ENCODE measurements at places on chromosomes 7 and 10.

DNA sequence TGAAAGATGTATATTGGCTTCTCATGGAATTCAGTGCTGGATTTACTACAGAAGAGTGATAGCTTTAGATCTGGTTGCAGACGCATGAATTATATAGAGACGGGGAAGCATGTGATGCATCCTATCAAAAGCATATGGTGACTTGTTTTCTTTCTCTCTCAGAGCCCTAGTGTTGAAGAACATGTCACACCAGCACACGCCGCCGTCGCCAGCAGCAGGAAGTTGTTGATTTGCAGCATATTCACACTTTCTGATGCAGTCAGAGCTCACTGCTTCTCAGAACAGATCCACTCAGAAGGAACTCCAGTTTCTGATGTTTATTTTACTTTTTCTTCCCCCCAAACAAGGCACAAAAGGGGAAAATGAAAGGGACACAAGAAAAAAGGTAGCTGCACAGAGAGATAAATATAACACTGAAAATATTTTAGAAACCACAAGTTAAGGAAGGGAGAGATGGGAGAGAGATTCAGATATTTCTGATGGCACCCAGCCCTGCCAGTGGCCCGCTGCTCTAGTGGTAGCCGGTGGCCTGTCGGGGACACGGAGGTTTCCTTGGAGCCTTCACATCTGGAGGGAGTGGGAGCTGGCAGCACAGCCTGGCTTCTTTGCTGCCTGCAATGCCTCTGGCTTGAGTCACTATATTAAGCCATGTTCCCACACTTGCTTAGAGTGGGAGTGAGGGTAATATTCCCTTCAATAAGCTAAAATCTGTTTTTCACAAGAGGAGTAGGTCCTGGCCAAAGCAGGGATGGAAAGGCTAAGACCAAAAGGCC is 123.2 kb downstream of the NRP1 start:
- DNase-seq = peak; percentile 61

DNA sequence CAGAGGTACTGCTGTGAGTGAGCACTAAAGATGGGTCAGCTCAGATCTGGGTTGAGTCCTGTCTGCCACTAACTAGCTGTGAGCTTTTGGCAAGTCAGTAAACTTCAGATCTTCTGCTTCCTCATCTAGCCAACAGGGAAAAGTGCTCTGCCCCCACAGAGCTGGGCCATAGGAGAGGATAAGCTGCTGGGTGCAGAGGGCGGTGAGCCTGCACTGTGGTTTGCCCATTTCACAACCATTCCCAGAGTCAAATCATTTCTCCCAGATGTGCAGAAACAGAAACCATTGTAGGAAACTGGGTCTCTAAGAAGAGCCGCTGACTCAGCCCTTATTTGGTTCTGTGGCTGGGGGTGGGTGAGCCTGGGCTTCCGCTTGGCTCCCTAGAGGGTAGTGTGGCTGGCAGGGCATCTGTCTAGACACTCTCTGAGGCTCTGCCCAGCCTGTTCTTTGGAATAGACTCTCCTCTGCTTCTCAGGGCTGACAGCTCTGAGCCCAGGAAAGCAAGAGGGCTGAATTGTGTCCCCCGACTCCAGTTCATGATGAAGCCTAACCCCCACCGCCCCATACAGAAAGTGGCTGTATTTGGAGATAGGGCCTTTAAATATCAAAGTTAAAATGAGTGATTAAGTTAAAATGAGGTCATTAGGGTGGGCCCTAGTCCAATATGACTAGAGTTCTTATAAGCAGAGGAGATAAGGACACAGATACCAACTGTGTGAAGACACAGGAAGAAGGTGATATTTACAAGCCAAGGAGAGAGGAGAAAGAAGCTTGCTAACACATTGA is 29.5 kb upstream of the ARHGAP22 start:
- DNase-seq = peak; percentile 62

DNA sequence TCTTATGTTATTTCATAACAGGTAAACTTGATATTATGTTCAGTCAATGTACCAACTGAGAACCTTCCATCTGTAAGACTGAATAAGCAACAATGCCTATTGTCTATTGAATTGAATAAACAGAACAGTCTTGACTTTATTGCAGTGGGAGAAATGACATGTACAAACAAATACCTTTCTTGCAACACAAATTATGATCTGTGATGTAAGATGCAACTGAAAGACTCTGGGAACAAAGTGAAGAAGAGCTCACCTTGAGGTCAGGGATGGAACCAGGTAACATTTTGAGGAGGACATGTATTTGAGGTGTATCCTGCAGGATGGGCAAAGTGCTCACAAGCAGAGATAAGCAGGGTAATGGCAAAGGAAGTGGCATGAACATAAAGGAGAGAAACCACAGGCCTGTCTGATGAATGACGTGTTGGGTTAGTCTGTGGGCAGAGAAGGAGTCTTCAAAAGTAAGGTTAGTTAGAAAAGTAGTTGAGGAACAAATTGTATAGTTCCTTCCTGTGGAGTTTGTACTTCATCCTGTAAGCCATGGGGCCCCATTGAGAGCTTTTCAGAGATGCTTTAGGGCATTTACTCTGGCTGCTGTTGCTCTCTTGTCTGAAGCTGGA is 9.5 kb downstream of the PNLIPRP3 start:
- peak; percentile 8 for DNase-seq

DNA sequence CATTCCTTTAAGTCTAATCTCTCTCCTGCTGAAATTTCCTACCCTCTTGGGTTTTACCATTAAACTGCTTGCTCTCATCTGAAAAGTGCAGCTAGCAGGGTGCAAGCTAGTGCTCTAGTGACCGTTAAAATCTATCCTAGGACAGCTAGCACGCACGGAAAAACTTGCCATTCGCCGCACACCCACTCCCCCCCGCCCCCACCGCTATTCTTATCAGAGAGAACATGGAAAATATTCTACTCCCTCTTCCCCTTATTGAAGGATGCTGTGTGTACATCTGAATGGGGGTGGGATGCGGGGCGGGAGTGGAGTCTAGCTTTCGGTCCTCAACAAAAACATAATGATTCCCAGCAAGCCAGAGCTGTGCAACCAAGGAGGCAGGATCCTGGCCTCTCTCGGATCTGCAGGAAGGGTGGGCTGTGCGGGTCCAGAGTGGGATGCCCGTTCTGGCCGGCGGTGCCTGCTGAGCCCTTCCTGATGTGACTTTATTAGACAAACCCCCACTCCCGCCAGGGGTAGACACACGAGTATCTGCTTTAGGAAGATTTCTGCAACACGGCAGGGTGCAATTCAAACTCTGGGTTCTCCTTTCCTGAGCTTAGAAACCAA is 1.1 kb upstream of the ADRA2A start:
- no peak for DNase-seq

DNA sequence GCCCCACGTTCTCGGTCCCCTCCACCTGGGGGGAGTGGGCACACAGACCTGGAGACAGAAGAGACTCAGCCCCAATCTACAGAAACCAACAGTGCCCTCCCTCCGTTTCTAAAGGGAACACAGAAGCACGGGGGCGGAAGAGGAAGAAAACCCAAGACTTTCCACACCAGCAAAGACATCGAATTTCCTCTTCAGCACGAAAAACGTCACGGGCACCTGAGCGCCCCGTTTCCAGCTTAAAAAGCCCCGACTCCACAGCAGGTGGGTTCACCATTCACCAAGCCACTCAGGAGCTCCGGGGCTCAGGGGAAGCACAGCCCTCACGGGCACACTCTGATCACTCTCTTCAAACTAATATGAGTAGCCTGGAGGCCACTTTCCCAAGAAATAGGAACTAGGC is 19.6 kb downstream of the NUDT1 start:
- peak; percentile 35 for DNase-seq

GRCh38 chr10:13268841-13269240 is 31.0 kb downstream of the PHYH start:
- no peak for DNase-seq

- DNase-seq = no peak
These were observed 201.3 kb downstream of the MAD1L1 start for GRCh38 chr7:2031451-2031845.

GRCh38 chr10:65325913-65326312 is 1599.9 kb upstream of the LRRTM3 start:
- DNase-seq = no peak

GRCh38 chr10:23095966-23096801 is 805 bp downstream of the MSRB2 start:
- DNase-seq = peak; percentile 52

DNA sequence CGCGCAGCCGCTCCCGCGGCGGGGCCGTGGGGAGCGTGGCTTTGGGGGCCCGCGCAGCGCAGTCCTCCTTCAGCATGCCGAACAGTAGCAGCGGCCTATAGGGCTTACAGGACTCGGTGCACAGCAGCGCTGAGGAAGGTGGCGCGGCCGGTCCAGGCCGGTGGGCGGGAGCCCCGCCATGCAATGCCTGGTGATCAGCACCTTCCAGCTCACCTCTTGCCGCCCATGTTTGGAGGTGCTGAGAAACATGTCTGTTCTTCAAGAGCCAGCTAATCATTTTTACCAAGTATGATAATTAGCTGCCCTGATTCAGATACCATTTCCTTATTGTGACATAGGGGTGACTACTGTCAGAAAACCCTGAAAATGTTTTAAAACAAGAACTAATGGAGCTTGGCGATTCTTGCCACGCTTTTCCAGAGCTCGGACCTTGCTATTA is 33.5 kb upstream of the SFTPD start:
- peak; percentile 32 for DNase-seq

- no peak for DNase-seq
These were observed 302.4 kb downstream of the SDHAF3 start for GRCh38 chr7:97419898-97420297.

GRCh38 chr7:130491841-130492522 is at the start of gene MEST:
Gene MEST, plus strand, starts transcription at chr7:130492085. Its CDS starts 229 bp downstream, at chr7:130492314.
- peak; percentile 21 for DNase-seq

- no peak for DNase-seq
These were observed 7.1 kb downstream of the KCNMA1 start for GRCh38 chr10:77630507-77630848.

GRCh38 chr10:132213917-132214316 is 27.2 kb downstream of the DPYSL4 start:
- no peak for DNase-seq

DNA sequence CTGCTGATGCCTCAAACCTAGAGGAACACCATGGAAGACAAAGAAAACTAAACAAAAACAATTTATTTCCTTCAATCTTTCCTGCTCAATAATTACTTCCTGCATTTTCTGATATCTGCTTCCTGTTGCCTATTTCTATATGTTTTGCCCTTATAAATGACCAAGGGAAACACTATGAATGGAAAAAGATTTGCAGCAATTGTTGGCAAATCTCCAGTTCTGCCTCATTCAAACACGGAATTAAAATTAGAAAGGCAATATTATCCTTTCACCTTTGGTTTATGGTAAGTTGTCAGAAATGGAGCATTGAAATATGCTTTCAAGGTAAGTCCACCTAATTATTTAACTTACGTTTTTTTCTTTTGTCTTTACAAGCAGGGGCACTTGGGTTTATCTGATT is 552.2 kb upstream of the ANKRD30A start:
- DNase-seq = no peak

- no peak for DNase-seq
These were observed 10.5 kb upstream of the C10orf71 start for GRCh38 chr10:49288341-49289065.

DNA sequence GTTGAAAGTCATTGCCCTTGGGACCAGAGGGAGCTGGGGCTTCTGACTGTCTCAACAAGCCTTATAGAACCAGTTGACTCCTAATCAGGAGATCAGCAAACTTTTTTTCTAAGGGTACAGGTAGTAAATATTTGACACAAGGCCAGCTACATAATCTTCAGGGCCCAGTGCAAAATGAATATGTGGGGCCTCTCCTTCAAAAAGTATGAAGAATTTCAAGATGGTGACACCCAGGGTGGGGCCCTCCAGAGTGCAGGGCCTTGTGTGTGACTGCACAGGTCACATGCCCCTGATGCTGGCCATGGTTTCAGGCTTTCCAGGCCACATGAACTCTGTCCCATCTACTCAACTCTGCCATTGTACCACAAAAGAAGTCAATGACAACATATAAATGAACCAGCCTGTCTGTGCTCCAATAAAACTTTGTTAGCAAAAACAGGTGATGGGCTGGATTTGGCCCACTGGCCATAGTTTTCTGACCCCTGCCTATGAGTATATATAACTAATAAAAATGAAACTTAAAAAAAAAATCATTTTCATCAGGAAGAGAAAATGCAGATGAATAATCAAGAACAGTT is 6.1 kb downstream of the MMRN2 start:
- DNase-seq = no peak

DNA sequence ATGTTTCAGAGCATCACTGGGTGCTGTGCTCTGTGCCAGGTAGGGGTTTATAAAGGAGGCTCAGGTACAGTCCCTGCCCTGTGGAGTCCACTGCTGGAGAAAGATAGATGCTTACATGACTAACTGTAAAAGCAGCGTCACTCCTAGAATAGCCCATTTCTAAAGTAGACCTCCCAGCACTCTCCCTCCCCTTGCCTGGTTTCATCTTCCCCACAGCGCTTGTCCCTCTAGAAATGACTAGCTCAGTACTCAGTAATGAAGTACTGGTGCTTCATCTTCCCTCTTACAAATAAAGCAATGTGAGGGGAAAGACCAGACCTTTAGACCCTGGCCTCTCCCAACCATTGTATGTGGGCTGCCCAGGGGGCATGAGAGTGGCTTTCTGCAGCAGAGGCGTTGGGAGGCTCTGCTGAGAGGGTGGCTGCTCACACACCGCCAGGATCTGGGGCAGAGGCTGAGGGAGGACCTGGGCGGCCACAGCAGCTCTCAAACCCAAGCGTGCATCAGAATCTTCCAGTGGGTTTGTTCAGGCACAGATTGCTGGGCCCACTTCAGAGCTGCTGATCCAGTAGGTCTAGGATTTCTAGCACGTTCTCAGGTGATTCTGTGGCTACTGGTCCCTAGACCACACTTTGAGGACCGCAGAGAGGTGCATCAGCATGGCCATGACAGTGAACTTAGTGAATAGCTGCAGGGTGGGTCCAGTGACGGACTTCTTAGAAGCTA is 110.3 kb upstream of the ANLN start:
- DNase-seq = no peak

GRCh38 chr10:58291538-58292174 is 22.7 kb downstream of the CISD1 start:
- peak; percentile 50 for DNase-seq

- no peak for DNase-seq
These were observed 38.7 kb upstream of the TRIL start for GRCh38 chr7:28996836-28997235.

GRCh38 chr7:13551503-13551902 is 438.0 kb downstream of the ETV1 start:
- no peak for DNase-seq

GRCh38 chr10:116810120-116810500 is 39.2 kb upstream of the ENO4 start:
- DNase-seq = no peak

GRCh38 chr7:34357068-34357467 is 300.9 kb upstream of the NPSR1 start:
- no peak for DNase-seq

GRCh38 chr10:6498771-6499170 is 81.3 kb downstream of the PRKCQ start:
- peak; percentile 47 for DNase-seq

DNA sequence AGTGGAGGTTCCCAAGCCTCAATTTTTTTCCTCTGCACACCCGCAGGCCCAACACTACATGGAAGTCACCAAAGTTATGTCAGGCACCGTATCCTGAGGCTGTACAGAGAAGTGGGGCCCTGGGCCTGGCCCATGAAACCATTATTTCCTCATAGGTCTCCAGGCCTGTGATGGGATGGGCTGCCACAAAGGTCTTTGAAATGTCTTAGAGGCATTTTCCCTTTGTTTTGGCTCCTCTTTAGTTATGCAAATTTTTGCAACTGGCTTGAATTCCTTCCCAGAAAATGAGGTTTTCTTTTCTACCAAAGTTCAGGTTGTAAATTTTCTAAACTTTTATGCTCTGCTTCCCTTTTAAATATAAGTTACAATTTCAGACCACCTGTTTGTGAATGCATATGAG is 365.2 kb downstream of the HGF start:
- DNase-seq = no peak
